ENCODE measurements at places on chromosomes 6 and 20. TPM values are rescaled to one million over a fixed set of nuclear protein-coding genes. Genes with fewer than 3 reads are reported as not detected.

- peak; percentile 66 for DNase-seq
Observed at GRCh38 chr6:143270026-143270425, 180.5 kb downstream of the ADAT2 start.

- no peak for DNase-seq
Observed at GRCh38 chr20:37042986-37043972, 52.5 kb downstream of the RBL1 start.

- peak; percentile 72 for DNase-seq
Observed at GRCh38 chr6:131923356-131923755, 27.8 kb downstream of the CCN2 start.

DNA sequence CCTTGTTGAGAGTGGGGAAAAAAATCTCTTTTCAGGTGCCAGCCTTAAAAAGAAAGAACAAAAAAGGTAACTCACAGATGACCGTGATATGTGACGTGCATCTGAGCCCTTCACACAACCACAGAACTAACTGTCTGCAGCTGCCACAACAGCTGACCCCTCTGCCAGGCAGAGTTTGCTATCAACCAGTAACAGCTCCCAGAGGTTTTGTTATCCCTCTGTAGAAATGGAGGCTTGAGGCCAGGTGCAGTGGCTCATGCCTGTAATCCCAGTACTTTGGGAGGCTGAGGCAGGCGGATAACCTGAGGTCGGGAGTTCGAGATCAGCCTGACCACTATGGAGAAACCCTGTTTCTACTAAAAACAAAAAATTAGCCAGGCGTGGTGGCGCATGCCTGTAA lies 42.8 kb downstream of the SLC52A3 start:
- DNase-seq = no peak

DNA sequence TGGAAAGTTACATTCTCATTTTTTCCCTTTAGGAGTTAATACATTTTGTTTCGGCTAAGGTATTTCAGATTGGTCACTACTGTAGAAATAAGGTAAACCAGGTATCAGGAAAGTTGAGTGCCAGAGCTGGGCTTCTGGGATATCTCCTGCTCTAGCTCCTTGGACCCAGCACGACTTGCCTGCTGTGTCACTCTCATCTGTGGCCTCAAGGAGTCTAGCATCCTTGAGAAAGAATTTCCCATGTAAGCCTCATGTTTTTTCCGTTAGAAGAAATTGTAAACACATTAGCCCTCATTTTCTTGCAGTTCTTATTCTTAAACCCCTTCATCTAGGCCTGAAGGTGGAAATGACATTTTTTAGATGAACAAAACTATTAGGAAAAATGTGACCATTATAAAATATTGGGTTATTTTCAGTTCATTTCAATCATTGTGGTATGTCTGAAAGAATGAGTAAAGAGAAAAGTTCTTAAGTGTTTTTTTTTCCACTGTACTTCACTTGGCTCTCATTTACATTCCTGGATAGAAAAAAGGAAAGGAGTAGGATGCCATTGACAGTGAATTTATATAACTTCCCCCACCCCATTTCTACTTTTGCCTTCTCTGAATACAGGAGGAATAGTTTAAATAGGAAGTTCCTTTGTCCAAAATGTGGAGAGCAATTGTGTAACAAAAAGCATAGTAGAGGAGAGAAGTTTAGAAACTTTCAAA lies 46.7 kb downstream of the CD2AP start:
- DNase-seq = peak; percentile 42

DNA sequence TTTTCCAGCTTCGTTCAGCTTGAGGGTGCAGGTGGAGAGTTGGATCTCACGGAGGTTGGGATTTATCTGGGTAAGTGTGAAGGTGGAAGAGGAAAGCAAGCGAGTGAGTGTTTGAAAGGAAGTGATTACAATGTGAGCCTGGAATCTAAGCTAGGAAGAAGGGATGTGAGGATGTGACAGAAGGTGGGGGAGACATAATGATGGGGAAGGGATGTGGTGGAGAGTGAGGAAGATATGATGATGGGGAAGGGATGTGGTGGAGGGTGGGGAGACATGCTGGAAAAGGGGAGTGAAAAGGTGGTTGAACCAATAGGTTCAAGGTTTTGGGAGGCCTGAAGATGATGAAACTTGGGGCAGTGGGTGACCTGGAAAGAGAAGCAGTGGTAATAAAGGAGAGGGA lies 23.2 kb downstream of the KIAA1755 start:
- DNase-seq = no peak

DNA sequence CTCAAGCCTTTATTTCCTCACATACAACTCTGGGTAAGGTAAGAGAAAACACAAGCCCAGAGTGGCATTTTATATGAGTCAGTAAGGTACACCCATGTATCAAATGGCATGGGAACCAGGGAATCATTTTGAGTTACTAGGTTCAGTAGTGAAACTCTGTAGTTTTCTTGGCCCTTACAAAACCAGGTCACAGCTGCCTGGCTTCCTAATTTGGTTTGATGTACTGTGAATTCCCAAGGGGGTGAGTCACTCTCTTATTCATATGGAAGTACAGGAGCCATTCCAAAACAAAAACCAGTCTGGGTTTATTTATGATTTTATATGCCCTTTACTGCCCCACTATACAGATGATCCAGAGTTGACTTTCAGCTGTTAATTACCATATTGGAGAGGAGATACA lies 70.7 kb downstream of the PDE7B start:
- peak; percentile 99 for DNase-seq

The LY6G6D gene
- total RNA-seq = not detected

The B3GALT4 gene
- 8.7 TPM for total RNA-seq

The NEDD9 gene
- 0.33 TPM for total RNA-seq

All from fibroblast of the aortic adventitia (primary cell).